ENCODE measurements at places on chromosomes 5 and 9. TPM values are rescaled to one million over a fixed set of nuclear protein-coding genes. Genes with fewer than 3 reads are reported as not detected.
A peak's percentile ranks its signal among the peaks of the same experiment; 100 is the strongest.

DNA sequence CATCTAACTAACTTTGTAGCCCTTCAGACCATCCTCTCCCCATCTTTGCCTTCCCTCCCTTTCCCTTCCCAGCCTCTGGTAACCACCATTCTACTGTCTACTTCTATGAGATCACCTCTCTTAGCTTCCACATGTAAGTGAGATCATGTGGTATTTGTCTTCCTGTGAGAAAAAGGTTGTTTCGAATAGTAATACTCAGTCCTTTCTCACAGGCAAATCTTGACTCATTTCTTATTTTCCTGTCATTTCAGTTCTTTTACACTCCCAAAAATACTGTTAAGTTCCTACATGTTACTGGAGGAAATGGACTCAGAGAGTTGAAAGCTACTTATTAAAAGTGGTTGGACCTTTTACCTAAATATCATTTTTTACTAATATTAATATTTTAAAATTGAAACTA, 82.1 kb downstream of the SLF1 start:
- no peak for DNase-seq

GRCh38 chr5:118125687-118126086, 862.7 kb downstream of the DTWD2 start:
- DNase-seq = no peak

DNA sequence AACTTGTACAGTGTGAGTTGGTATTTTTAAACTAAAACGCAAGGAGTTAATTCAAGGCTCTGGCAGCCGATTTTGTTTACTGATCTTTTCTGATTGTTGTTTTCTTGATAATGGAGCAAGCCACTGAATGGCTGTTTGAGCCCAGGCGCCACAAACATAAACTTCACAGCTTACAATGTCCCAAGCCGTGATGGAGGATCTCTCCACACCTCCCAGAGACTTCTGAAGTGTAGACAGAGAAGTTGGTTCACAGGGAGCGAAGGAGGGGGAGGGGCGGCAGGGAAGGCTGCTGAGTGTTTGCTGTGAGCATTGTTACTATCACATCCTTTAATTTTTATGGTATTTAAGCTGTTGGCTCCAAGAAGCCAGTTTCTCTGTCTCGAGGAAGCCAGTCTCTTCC, 14.7 kb downstream of the ISL1 start:
- DNase-seq = no peak

- DNase-seq = no peak
Measured at GRCh38 chr5:1315709-1316587, 21.1 kb upstream of the TERT start.

- DNase-seq = peak; percentile 73
Measured at GRCh38 chr5:109654455-109654854, 35.3 kb upstream of the MAN2A1 start.

DNA sequence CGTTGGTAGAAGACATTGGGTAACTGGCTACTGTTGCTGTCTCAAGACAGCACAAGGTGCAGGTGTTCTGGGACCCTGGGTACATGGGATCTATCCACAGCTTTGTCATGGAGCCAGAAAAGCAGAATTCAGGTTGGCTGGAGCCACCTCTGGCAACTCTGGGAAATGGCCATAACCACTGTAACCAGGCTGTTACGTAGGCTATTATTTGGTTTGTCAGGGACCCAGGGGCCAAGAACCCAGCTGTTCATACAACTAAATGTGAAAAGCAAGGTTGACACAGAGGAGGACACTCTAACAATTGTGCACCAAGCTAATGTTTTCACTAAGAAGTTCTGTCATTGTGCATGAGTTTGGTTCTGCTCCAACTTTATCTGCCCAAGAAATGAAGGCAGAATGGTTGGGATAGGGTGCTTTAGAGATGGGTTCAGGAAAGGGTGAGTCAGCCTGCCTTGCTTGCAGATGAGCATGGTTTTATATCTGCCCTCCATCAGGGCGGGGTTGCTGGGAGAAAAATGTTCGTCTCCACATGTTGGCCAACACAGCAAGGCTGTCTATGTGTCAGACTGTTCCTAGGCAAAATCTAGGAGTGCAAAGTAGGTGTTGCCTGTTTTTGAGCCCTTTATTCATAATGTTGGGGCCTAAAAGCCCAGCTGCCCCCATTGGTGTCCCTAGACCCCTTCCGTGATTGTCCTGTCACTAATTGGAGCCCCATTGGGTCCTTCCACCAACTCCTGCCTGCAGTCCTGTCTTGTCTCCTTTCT, 131.3 kb upstream of the DAP start:
- peak; percentile 82 for DNase-seq

The ZBTB6 gene
- 11.7 TPM for total RNA-seq
